ENCODE measurements at places on chromosomes 4 and X.

GRCh38 chr4:147019091-147019490 lies 73.4 kb upstream of the TTC29 start:
- DNase-seq, result no peak

DNA sequence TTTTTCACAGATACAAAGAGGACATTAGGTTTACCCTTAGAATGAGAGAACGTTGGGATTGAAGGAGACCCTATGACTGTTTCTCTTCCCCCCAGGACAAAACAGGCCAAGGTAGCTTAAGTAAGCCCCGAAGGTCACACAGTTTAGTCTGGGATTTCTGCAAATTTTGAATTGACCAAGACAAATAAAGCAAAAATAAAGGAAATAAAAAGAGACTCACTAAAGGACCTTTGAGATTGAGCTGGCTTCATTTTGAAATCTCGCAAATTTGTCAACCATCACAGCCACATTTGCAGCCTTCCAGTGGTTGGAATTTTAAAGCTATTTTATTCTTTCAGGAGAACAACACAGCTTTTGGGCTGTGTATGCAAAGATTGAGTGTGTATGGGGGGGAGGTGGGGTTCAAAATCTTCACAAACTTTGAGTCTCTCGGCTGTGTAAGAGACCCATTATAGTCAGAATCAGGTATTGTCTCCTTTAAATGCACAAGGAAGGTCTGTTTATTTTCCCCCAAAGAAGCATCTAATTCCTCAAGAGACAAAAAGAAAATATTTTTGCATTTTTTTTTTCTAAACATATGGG lies 4.2 kb downstream of the TMSB4X start:
- DNase-seq, result no peak

GRCh38 chr4:146023334-146023967 lies 84.8 kb upstream of the ZNF827 start:
- no peak for DNase-seq

GRCh38 chr4:161178310-161178709 lies 985.5 kb downstream of the FSTL5 start:
- no peak for DNase-seq

GRCh38 chrX:74449322-74449936 lies 28.1 kb downstream of the SLC16A2 start:
- DNase-seq, result no peak

DNA sequence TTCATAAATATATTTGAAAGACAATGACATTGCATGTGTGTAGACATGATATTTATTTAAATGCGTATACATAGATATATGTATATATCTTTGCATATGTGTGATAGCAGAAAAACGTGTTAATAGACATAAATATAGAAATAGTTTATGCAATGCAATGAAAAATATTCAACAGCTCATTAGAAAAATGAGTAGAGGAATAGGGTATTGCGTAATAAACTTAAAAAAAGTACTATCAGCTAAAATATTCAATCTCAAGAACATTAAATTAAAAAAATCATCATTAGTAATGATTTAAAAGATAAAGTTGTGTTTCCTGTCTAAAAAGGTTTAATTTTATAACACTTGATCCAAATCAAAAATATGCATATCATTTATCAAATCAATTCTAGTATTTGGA lies 2101.5 kb upstream of the TENM3 start:
- no peak for DNase-seq

DNA sequence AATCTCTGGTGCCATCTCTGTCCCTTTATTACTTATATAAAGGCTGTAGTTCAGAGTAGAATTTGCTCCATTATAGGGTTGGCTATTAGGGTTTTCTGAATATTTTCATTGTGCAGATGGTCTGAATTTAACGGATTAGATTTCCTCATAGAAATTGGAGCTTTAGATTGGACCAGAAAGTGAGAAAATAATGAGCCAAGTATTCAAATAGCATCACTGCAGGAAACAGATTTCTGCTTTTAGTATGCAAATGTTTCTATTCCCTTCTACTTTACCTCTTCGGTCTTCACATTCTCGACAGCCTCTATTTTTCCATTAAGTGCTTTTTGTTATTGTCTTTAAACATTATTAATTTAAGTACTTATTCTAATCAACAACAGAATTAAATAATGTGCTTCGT lies 55.4 kb downstream of the TRIM2 start:
- DNase-seq, result no peak

- no peak for DNase-seq
These were observed 8.4 kb downstream of the SCD5 start for GRCh38 chr4:82790060-82790660.

DNA sequence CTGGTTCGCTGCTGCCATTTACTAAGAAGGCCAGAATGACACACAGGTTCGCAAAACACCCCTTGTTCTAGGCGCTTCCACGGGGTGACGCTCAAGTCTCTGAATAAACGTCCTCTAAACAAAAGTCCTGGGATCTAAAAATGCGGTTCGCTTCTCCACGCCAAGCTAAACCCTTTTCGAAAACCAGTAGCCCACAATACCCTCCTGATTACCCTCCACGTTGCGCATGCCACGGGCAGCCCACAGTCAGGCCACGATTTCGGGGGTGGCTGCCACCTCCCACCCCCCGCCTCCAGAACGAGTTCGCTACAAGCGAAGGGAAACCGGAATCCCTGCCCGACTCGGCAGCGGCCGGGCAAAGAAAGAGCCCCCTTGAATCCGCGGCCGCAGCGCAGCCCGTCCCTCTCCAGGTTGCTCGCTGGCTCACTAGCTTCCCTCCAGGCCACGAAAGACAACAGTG lies 423 bp downstream of the RPL39 start:
- no peak for DNase-seq

DNA sequence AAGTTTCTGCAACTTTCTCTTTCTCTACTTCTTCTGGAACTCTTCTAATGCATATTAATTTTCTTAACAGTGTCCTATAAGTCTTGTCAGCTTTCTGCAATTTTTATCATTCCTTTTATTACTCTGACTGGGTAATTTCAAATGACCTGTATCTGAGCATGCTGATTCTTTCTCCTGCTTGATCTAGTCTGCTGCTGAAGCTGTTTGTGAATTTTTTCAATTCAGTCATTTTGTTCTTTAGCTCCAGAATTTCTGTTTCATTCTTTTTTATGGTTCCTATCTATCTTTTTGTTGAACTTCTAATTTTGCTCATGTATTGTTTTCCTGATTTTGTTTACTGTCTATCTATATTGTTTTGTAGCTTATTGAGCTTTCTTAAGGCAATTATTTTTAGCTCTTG lies 1.5 kb upstream of the KLKB1 start:
- no peak for DNase-seq

DNA sequence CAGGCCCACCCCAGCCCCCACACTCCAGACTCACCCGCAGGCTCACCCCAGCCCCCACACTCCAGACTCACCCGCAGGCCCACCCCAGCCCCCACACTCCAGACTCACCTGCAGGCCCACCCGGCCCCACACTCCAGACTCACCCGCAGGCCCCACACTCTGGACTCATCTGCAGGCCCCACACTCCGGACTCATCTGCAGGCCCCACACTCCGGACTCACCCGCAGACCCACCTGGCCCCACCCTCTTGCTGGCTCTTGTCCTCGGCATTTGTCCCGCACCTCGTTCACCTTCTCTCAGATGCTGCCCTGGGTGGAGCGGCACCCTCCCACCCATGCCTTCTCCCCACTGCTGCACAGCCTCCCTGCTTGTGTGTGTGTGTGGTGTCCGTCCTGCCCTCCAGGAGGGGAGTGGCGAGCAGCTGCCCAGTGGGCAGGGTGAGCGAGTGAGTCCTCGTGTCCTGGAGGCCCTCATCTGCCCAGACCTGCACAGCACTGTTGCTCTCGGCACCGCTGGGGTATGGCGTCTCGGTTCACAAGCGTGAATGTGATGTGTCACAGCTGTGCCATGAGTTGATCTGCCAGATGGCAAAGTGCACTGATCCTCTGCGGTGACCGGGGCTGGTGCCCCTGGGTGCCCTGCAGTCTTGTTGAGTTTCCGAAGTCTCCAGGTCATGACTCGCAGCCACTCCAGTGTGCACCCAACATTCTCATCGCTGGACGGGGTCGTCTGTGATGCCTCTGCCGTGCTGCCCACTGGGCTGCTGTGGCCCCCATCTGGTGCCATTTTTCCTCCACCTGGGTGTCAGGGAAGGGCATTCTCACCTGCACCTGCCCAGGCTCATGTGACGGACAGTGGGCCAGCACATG lies 27.7 kb downstream of the MAEA start:
- no peak for DNase-seq

- DNase-seq, result no peak
These were observed 52.7 kb downstream of the TMEM131L start for GRCh38 chr4:153518637-153519389.

DNA sequence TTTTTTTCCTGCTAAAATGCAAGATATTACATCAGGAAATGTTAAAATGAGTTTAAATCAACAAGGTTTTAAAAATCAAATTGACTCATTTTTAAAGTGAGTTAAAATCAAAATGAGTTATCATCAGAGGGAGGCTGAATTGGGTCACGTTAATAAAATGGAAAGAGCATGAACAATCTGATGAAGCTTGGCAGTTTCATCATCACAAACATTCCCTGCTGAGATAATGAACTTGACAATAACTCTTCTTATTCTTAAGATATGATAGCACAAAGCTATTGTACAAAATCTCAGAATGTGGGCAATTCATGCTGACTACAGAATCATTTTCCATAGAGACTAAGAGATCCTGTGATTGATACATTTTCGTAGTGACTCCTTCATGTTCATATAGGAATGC lies 1086.7 kb downstream of the STIM2 start:
- no peak for DNase-seq

GRCh38 chr4:129468624-129469023 lies 372.7 kb downstream of the C4orf33 start:
- no peak for DNase-seq

GRCh38 chrX:123835661-123836371 lies 24.0 kb upstream of the XIAP start:
- no peak for DNase-seq

GRCh38 chrX:42025861-42026260 lies 102.5 kb upstream of the CASK start:
- no peak for DNase-seq

DNA sequence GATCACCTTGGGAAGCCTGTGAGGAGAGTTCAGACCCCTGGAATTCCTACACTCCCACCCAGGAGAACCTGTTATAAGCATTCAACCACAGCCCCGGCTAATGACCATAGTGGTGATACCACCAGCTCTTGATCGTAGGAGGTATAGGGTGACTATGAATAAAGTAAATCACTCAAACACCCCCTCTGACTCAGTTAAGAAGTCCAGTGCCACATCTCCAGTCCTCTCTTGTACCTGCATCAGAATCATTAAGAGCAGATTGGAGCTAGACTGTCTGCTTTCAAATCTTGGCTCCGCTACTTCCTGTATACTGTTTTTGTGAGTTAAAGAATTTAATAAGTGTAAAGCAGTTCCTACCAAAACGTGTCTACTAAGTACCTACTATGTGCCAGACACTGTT lies 565.1 kb upstream of the DIPK2B start:
- DNase-seq, result no peak

DNA sequence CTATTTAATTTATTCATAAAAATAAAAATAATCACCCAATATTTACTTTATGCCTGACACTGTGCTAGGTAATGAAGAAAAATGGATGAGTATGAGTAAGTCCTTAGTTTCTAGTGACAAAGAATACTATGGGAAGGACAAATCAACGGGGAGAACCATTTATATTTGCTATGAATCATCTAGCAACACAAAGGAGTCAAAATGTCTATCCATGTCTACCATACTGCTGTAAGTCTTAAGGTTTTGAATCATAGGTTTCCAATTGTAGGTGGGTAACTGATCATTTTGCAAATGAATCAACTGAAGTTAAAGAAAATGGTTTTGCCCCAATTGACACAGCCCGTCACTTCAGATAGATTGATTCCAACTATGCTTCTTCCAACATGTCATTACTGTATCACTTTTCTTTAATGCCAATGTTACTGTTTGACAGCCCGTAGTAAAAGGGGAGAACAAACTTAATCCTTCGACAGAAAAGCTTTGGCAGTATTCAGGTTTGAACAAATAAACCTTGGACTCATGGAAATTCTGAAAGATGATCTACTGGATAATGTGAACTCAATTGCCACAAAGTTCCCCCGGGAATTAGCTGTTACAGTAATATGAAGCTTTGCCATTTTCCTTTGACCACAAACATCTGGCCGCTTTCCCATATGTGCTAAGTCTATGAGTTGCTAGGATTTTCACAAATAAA lies 3.2 kb downstream of the TDO2 start:
- no peak for DNase-seq

GRCh38 chr4:7598939-7599790 lies 164.4 kb upstream of the PSAPL1 start:
- no peak for DNase-seq

DNA sequence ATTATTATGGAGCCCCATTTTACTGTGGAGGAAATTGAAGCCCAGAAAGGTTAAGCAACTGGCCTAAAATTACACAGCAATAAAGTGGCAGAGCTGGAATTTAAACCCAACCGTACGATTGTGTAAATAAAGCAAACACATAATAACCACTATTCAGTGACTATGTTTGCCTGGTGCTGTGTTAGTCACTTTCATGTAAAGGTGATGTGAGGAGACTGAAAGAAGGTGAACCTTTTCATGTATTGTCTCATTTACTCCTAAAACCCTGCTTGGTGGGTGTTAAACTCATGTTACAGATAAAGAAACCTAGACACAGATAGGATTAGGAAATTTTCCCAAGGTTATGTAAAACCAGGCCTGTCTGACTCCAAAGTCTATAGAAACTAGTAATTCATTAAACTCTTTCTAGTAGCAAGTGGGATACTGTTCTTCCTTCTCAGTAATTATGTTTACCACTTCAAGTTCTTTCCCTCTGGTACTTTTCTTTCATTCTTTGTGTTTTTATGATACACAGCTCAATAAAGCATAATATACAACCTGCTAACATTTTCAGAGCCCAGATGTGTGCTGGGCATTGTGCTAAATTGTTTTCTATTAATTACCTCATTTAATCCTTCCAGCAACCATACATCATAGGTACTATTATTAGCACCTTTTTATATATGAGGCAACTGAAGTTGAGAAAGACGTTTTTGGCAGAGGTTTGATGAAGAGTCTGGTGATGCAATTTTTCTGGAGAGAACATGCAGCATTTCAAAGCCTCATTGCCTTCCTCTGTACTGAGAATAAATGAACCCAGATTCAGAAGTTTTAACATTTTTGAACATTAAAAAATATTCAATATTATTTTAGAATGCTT lies 202.7 kb downstream of the SPRY1 start:
- DNase-seq, result no peak

GRCh38 chr4:83250687-83251446 lies 33.7 kb downstream of the COQ2 start:
- DNase-seq, result no peak
